ENCODE measurements at places on chromosomes 11 and 22.

DNA sequence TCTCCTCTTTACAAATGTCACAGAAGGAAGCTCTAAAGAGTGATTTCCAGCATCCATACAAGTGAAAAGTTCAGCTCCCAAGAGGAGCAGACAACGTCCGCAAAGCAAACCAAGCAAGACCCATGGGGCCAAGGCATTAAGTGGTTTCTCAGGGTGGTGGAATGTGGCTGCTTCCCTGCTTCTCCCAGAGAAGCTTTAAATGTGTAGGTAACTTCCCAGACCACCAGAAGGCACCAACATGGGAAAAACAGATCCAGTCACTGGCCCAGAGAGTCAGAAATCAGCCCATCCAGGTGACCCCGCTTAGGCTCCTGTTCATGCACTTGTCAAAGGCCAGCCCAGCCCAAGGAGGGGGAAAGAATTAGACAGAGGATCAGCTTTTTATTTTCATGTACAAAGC lies 13.3 kb upstream of the PHF21A start:
- DNase-seq, result no peak

DNA sequence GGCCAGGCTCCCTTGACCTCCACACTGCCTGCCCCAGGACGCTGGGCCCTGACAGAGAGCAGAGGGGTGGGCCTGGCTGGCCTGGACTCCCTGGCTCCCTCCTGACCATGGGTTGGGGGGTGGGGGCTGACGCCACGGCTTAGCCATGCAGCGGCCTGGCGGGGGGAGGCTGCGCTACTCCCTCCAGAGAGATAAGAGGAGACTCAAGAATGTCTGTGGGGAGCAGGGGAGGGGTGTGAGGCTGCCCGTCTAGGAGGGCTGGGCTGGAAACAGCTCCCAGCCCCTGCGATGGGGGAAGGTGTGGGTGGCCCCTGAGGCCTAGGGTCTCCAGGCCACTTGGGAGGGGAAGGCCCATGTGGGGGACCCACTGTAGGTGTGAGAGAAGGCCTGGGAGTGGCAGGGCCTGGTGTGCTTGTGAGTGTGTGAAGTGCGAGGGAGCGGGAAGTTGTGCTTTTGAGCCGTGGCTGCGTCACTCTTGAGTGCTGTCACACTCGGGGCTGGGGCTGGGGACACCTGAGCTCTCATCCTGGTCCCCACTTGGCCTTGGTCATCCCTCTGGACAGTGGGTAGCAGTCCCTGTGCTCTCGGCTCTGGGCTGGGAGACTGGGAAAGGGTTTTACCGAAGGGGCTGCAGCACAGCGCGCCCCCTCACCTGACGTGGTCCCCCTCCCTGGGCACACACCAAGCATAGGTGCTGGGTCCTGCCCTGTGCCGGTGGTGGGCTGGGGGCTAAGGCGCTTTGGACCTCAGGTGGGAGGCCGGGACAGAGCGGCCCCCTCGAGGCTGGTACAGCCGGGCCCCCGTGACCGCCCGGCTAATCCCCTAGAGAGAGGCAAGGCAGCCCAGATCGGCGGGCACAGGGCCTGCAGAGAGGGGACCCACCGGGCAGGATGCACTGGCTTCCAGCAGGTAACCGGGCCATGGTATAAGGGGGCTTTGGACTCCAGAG lies 2.4 kb downstream of the MYRF start:
- DNase-seq, result no peak

- no peak for DNase-seq
These were observed 9.0 kb downstream of the NEAT1 start for GRCh38 chr11:65431451-65432099.

DNA sequence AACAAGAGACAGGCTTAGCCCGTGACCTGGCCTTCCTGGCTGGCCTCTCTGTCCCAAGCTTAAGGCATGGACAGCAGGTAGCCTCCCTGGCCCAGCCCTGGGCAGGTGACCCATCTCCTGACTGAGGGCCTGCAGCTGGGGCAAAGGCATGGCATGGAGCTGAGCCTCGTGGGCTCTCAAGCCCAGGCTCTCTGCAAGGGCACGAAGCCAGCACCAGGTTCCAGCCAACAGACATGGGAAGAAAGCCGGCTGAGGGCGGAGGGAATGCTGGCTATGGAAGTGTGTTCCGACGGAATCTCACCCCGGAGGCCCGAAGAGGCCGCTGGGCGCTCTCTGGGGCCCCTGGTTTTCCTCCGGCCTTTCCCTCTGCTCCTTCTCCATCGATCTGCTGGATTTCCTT lies 12.9 kb downstream of the DNAL4 start:
- no peak for DNase-seq

Measured in A673 (cell line).